ENCODE measurements at places on chromosomes 1 and 21. TPM values are rescaled to one million over a fixed set of nuclear protein-coding genes. Genes with fewer than 3 reads are reported as not detected.

The PLA2G2D gene
- not detected for total RNA-seq

The FNDC10 gene
- total RNA-seq, result 0.94 TPM

The ABCG1 gene
- total RNA-seq, result 107 TPM

The CNR2 gene
- not detected for total RNA-seq

The GSTM5 gene
- not detected for total RNA-seq

The SPRR2E gene
- total RNA-seq, result not detected

The FAM43B gene
- total RNA-seq, result not detected

The MYOG gene
- total RNA-seq, result not detected

The CCDC27 gene
- not detected for total RNA-seq

The CFHR5 gene
- not detected for total RNA-seq

The FMO2 gene
- total RNA-seq, result 0.32 TPM

The GPR25 gene
- not detected for total RNA-seq

The ATP5PB gene
- 265 TPM for total RNA-seq

The SLC5A3 gene
- total RNA-seq, result 4.9 TPM

The PSMB2 gene
- total RNA-seq, result 16.2 TPM

The LCE2B gene
- total RNA-seq, result not detected

The LCE1D gene
- not detected for total RNA-seq

The DCST2 gene
- 0.13 TPM for total RNA-seq

The IKBKE gene
- total RNA-seq, result 35.0 TPM

The BSND gene
- not detected for total RNA-seq

Data from bladder microvascular endothelial cell (primary cell).